ENCODE measurements at places on chromosomes 1 and 21.
A peak's percentile ranks its signal among the peaks of the same experiment; 100 is the strongest.

DNA sequence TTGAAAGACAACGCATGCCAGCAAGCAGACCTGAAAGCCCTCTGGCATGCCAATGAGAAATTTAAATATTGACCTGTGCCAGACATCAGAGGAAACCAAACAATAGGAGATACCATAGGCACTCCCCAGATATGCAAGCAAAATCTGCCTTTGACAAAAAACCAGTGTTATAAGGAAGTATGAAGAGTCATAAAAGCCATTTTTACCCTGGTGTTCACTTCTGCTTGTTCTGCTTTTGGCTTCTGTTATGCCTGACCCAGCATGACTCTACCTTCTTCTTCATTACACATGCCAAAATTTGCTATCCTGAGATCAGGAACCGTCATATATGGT, 26.4 kb downstream of the NPHS2 start:
- no peak for DNase-seq

- no peak for DNase-seq
Measured at GRCh38 chr1:155379631-155380090, 59.0 kb downstream of the RUSC1 start.

DNA sequence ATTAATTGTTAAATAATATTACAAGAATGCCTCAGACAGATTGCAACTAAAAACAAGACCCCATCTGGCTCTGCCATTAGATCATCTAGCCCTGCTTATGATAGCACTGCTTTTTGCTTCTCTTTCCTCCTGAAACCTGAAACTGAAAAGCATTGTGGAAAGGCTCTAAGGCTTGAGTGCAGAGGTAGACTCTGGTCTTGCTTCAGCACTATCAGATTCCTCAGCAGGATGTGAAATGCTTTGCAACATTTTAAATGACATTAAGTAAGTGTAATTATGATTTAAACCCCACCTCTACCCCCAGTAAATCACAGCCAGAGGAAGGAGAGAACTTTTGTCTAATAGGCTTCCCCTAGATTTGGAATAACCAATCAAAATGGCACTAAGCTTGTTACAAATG, 32.9 kb downstream of the PHC2 start:
- DNase-seq, result no peak

GRCh38 chr1:40951943-40952743, 27.4 kb upstream of the CTPS1 start:
- peak; percentile 76 for DNase-seq

- no peak for DNase-seq
Measured at GRCh38 chr1:66286307-66286706, 247.6 kb upstream of the SGIP1 start.

GRCh38 chr1:115975569-115976061, 698 bp upstream of the SLC22A15 start:
- DNase-seq, result no peak

DNA sequence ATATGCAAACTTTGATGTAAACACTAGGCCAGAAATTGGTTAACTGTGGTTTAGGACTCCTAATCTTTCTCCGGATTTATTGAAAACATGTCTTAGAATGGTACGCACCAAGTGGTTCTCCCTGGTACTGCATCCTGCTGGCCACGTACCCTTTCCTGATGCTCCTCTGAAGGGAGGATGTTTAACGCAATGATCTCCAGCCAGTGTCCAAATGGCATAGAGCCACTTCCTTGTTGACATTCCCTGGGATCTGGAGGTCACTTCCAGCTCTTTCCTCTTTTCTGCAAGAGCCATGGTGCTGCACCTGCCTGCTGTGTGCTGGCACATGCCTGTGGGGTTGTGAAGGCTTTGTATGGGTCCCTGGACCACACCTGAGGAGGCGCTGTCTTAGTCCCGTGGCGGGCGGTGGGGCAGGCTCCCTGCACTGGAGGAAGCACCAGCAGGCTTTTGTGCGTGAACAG, 53.9 kb downstream of the GALNT2 start:
- DNase-seq, result no peak
